ENCODE measurements at places on chromosomes 16 and 17.

DNA sequence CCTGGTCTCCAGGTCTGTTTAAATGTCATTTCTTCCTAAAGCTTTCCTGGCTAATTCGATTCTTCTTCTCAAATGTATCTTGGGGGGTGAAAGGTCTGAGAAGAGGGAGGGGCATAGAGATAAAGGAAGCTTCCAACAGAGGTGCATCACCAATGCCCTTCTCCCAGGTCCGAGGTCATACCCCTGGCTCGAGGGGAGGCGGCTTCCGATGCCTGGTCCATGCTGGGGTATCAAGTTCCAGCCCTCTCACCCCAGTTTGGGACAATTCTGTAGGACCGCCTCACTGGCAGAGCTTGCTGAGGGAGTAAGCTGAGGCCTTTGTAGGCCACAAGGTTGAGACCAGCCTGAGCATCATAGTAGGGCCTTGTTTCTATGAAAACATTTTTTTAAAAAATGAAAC lies 10.3 kb upstream of the CEP20 start:
- DNase-seq: no peak

- DNase-seq: no peak
Measured at GRCh38 chr16:4833584-4833983, 13.5 kb downstream of the GLYR1 start.

- DNase-seq: no peak
Measured at GRCh38 chr16:88016964-88017363, 65.7 kb downstream of the BANP start.

GRCh38 chr17:60311186-60311585 lies 80.7 kb downstream of the USP32 start:
- DNase-seq: no peak

DNA sequence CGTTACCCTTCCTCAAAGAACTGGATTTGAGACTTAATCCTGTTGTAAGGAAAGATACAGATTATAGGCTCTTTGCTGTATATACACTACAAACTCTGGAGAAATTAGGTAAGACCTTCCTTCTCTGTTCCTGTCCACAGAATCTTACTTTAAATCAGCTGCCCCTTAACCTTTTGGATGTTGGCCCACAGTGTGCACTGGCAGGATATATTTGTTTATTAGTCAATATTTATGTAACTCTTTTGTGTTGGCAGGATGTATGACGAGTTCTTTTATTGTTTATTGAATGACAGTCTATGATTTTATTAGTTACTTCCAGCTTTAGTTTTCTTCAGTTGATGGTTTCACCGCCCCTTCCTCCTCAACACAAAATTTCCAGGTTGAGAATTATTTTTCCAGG lies 19.7 kb downstream of the LRRC36 start:
- no peak for DNase-seq

DNA sequence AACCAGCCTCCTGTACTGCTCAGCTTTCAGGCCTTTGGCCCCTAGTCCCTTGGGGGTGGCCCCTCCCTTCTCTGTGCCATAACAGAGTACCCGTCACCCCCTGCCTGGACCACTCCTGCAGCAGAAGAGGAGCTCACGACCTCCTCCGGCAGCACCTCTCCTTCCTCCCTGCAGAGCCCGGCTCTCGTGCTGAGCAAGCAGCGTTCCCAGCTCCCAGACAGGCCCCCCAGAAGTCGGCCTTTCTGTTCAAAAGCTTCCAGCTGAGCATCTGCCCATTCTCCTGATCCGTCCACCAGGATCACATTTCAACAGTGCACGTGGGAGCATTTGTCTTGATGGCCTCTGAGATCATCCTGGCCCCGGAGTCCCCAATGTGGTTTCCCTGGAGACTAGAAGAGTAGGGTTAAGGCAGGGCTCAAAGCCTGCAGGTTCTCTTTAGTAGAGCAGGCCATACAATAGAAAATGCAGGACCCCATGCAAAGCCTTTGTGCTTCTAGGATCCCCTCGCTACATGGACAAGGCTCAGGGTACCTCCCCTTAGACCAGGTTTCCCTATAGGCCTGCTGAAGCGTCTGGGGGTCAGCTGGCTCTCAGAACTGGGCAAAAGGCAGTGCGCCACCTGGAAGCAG lies 35.6 kb downstream of the NLRC3 start:
- DNase-seq: no peak

- no peak for DNase-seq
Measured at GRCh38 chr16:60979119-60979518, 1057.1 kb downstream of the CDH8 start.

DNA sequence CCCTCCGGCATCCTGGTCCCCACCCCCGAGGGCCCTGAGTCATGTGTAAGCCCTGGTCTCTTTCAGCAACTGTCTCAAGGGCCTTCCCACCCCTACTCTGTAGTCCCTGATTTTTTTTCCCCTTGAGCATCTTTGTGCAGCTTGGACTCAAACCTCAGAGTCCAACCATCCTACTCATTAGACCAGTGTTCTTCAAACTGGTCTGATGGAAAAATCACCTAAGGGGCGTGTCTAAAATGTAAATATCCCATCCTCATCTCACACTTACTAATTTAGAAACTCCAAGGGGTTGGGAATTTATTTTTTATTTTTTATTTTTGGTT lies 624 bp downstream of the G6PC3 start:
- DNase-seq: no peak

- DNase-seq: no peak
Measured at GRCh38 chr16:1781758-1782407, 488 bp downstream of the SPSB3 start.

DNA sequence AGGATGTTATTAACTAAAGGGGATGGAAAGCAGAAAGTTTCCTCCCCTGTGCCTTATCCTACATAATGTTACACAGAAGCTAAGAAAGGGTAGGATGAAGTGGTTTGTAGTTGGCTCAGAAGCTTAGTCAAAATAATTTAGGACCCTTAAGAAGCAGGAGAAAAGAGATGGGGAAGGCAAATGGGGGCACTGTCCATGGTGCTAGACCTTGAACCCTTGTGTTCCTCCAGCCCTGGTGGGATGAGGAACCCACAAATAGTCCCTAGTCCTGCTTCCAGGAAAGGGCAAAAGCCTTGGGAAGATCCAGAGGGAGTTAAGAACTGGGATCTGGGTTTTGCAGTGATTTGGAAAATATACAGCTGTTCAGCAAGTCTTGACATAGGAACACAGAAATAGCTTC lies 54.5 kb downstream of the SLC5A11 start:
- no peak for DNase-seq

- DNase-seq: no peak
Measured at GRCh38 chr16:22296225-22297113, 740 bp upstream of the POLR3E start.

- DNase-seq: no peak
Measured at GRCh38 chr16:75248536-75249380, 2.7 kb downstream of the BCAR1 start.

DNA sequence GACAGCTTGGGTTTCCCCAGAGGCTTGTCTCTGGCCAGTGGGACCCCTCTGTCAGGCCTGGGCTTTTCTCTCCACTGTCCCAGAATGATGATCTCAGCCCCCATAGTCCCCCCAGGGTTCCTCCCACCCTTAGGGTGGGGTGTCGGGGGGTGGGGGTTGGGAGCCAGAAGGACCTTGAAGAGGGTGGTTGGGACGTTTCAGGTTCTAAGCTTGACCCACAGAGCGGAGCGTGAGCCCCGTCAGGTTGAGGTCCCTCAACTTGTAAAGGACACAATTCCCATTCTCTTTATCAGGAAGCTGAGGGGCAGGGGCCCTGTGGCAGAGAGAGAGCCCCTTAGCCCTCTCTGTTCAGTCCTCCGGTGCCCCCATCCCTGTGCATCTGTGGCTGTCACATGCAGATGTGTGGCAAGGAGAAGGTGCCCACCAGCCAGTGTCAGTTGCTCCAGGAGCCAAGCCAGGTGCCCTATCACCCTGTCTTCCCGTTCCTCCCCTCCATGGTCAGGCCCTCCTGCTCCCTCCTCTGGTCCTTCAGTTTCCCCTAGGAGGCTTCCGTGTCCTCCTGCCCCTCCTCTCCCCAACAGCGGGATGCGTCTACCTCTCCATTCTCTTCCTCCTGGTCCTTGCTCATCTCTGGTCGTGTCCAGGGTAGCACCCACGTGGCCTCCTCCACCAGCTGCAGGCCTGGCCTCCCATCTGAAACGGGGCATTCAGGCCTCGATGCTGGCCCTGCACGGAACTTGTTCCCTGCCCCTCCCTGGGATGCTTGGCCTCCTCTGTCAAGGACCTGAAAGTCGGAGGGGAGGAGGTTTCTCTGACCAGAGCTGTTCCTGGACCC lies 1.5 kb upstream of the NTN3 start:
- no peak for DNase-seq
